Kidney (tissue), 22 donors: ENCODE measurements at places on chromosomes 2 and 18.
A peak's percentile ranks its signal among the peaks of the same experiment; 100 is the strongest.

- DNase-seq = no peak
Observed at GRCh38 chr2:98899041-98899702, 36.9 kb downstream of the CRACDL start.

DNA sequence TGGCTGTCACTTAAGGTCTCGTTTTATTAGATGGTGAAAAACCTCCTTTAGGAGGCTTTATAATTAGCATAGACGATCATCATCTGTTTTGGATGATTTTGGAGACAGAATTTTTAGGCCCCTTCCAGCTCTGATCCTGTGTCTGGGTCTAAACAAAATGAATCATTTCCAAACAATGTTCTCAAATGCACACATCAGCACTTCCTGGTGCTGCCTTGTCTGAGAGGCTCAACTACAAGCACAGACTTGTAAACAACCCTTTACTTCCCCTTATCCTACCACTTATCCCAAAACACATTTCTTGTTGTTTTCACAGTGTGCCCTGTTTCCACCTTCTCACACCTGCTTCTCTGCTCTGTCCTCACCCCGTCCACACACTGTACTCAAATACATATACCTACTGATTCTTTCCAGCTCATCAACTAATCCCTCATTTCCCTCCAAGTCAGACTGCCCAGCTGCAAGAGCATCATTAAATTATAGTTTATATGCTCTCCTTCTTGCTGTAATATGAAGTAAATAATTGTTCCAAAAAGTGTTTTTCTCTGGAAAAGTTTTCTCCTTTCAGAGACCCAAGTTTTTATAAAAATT is 71.2 kb upstream of the COL3A1 start:
- no peak for DNase-seq

DNA sequence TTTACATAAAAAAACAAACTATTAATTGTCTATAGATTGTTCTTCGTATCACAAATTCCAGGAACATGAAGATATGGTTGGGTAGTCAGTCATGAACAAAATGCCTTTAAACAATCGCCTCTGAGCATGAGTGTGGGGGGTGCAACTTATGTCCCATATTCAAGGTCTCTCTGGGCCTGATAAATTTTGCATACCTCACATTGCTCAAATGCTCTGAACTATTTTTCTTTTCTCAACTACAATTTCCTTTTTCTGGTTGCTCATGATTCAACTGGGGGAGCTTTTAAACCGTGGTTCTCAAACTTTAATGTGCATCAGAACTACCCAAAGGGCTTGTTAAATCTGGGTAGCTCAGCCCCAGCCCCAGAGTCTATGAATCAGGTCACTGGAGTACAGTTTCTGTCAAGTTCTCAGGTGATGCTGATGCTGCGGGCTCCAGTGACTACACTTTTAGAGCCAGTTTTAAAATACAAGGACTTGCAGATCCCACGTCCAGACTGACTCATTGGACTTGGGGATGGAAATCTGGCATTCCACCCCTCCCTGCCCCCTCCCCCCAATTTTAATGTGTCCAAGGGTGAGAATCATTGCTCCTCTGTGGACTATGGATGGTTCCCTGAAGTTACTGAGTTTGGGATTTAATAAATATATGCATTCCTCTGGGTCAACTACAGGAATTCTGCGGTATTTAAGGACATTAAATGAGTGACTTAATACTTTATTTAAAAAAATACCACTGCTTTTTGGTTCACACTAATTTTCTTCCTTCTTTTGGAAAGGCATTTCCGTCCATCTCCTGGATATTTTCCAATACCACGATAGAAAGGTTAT is 1.5 kb upstream of the GPD2 start:
- peak; percentile 43 for DNase-seq

- peak; percentile 83 for DNase-seq
Observed at GRCh38 chr2:25042321-25043240, 705 bp downstream of the EFR3B start.
